ENCODE measurements at places on chromosomes 13 and 19.

GRCh38 chr19:51016798-51017683 lies 2.5 kb downstream of the KLK10 start:
- DNase-seq: no peak

DNA sequence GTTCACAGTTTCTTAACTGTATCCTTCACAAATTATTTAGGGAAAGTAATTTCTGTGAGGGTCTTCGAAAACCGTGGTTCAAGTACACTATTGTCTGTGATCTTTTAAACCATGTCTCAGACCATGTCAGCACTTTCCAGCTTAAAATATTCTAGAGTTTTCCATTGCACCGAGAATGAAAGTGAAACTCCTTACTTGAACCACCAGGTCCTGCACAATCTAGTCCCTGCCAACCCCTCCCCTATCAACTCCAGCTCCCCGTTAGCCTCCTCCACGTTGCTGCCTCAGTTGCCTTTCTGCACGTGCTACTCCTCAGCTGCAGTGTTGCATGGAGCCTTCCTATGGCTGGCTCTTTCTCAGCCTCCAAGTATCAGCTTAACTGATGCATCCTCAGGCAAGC lies 7.2 kb upstream of the STARD13 start:
- no peak for DNase-seq

DNA sequence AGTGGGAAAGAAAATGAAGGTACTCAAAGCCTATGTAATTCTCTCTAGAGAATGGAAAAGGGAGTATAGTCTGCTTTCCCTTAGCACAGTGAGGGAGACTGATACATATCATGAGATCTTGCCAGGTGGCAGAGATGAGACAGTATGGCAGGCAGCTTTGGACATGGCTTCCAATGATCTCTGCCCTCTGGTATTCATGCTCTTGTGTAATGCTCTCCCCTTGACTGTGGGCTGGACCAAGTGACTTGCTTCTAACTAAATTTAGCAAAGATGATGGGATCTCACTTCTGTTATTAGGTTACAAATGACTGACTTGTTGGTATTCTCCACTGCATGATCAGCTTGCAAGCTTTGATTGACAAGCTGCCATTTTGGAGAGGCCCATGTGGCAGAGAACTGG lies 10.2 kb downstream of the ZNF132 start:
- DNase-seq: no peak

GRCh38 chr13:39967199-39967959 lies 311.9 kb downstream of the COG6 start:
- no peak for DNase-seq

All from LNCaP clone FGC (cell line).